SIG-M5 (cell line): ENCODE measurements at places on chromosomes 11 and 22.

DNA sequence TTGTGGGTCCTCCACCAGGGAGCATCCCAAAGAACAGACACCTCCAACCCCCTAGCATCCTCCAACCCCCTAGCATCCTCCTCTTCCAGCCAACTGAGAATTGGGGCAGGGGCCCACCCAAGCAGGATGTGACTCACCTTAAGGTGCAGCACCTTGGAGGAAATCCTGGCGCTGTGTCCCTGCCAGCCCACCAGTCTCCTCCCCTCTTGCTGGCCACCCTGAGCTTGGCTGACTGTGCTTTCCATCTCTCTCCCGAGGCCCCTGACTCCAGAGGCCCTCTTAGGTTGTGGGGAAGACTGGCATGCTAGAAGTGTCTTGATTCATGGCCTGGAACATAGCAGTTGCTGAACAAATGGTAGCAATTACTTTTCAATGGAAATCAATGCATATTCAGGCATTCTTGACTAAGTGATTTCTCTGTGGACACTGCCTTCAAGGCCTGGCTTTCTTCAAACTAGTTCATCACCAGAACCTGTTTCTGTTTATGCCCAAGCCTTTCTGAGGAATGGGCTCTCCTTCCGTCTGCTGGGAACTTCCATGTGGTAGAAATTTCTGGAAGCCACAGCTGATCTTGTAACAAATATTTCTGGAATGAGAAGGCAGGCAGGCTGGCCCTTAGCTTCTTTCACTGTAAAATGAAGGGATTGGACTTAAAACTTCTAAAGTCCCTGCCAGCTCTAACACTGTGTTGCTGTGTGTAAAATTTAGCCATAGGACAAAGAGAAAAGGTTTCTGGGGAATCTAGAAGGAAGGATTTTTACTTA lies 60.5 kb downstream of the CEP164 start:
- DNase-seq, result no peak

DNA sequence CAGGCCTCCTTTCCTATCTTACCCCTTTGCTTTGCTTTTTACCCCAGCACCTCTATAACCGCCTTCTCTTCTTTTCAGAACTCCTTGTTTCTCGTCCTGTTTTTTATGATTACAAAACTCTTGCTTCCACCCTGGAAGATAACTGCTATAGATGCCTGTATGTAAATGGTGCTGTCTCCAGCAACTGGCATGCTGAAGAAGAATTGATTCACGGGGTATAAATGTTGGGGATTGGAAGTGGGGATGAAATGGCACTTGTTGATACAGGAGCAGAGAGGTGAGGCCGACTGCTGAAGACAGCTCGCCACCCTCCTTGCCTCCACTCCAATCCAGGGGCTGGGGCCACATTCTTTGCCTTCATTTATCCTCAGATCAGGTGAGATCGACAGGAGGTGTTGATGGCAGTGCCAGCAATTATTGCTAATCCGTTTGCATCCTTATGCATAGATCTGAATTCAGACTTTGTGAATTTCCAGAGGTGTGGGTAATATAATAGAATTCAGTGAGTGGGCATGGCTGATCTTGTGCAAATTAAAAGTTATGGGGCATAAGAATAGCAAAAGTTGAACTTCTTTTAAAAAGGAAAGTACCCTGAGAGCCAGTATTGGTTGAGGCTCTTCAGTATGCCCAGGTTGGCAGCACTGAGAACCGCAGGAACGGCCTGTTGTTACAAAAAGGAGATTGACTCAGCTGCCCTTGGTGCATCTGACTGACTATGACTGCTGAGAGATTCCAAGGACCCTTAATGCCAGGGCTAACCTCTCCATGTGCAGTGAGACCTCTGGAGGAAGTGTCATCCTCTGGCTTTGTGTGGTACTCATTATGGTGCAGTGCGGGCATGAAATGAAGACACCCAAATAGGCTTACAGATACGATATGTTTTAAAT lies 5.3 kb downstream of the NEAT1 start:
- DNase-seq, result no peak

DNA sequence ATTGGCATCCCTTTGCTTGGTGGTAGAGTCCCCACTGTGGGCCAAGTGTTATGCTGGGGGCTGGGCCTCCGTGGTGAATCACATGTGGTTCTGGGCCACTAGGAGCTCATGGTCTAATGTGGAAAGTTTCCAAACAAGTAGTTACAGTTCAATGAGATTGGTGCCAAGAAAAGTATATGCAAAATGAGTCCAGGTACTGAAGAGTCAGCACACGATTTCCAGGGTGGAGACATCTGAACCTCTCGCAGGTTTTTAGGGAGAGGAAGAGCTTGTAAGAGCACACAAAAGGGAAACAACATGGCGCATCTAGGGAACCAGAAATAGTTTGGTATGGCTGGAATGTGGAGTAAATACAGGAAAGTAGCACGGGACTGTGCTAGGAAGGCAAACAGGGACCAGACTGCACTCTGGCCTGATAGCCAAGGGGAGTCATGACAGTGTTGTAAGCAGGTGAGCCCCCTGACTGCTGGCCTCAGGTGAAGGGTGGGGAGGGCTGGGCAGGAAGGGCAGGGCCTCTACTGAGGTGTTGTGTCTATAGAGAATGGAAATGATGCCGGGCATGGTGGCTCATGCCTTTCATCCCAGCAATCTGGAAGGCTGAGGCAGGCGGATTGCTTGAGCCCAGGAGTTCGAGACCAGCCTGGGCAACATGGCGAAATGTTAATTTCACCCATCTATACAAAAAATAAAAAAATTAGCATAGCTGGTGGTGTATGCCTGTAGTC lies 12.6 kb downstream of the POLR2F start:
- DNase-seq, result no peak

- DNase-seq, result no peak
Observed at GRCh38 chr11:3684129-3684818, 13.1 kb upstream of the CHRNA10 start.

- DNase-seq, result no peak
Observed at GRCh38 chr11:106986261-106986660, 32.0 kb downstream of the GUCY1A2 start.

- no peak for DNase-seq
Observed at GRCh38 chr11:119932828-119933562, 204.0 kb upstream of the NECTIN1 start.

DNA sequence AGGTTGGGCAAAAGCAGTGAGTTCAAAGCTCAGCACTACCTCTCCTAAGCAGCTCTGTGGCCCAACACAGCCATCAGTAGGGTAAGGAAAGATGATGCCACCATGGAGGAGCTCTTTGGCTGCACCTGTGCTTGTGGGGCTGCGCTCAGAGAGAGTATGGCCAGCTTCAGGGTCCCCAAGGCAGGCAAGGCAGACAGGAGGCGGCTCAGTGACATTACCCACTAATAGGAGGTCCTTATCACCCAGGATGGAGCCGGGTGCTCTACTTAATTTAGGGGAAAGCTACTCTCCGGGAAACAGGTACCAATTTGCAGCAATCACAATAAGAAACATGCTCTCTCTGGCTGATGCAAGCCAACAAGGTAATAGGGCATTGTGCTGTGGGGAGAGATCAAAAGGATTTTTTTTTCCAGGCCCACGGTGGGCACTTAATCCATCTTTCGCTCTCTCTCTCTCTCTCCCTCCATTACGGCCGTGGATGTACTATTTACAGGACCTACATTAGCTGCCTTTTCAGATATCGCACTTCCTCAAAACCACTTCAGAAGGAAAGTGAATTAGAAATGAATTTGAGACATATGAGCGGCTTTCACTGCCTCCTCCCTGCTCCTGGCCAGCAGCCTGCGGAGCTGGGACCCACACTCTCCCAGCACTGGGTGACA lies 446.3 kb downstream of the SOX6 start:
- DNase-seq, result no peak

DNA sequence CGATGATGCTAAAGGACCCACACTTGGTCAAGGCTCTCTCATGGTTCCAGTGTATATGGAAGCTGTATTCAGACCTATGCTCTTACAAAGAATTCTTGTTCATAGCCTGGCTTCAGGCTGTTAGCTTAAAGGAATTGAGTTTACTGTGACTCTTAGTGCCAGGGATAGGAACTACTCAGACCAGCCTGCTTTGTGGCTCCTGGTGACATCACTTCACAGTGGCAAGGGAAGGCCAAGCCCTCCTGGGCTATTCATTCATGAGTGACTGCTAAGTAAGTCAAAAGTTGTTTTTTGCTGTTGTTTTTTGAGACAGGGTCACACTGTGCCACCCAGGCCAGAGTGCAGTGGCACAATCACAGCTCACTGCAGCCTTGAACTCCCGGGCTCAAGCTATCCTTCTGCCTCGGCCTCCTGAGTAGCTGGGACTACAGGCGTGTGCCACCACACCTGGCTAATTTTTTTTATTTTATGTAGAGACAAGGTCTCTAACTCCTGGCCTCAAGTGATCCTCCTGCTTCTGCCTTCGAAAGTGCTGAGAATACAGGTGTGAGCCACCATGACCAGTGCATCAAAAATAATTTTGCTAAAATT lies 9.6 kb downstream of the ART5 start:
- no peak for DNase-seq

GRCh38 chr11:92897487-92897886 lies 72.0 kb upstream of the MTNR1B start:
- no peak for DNase-seq

GRCh38 chr11:111719379-111719778 lies 46.8 kb downstream of the PPP2R1B start:
- no peak for DNase-seq

DNA sequence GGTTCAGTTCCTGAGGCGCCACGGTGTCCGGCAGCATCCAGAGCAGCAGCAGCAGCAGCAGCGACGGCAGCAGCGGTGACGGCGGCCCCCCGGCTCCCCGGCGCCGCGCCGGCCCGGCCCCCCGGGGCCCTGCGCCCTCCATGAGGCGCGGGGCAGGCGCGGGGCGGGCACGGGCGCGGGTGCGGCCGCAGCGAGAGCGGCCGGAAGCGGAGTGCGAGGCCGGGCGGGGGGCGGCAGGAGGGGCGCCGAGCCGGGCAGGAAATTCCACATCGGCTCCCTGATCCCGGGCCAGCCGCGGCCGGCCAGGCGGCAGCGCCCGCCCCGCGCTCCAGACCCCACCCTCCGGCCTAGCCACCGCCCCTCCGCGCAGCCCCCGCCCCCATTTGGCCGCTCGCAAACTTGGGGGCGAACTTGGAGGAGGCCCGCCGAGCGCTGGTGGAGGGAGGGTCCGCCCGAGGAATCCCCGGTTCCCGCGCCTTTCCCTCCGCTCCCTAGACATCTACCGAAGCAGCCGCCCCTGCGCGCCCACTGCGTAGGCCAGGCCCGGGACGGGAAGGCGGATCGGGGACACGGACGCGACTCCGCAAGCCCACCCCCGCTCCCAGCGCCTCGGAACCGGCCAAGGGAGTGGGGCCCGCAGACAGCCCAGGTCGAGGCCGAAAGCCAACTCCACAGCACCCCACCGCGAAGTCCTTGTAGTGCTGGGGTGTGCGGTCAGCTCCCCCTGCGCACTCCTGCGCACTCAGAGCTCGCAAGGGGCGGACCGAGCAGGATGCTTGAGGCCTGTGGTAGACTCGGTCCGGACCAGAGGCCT lies at the start of gene SCARF2:
TSS of gene SCARF2 (minus strand) at position 213 of the 814 bp plus-strand sequence. CDS start at position 142, 71 bp downstream.
- DNase-seq, result no peak

DNA sequence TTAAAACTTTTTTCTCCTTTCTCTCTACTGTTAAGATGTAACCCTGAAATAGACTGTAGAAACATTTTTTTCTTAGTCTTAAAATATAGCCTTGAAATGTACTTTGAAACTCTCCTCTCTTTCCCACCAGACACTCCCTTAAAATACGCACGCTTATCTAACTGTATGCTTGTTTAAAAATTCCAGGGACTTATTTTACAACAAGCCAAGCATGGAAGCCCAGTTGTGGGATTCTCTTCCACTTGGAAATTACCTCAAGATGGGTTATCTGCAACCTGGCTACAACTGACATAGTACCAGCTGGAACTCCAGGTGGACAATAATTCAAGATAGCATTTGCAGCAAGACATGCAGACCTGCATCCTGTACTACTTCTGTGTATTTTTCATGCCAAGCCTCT lies 12.1 kb upstream of the CHORDC1 start:
- no peak for DNase-seq

- DNase-seq, result no peak
Observed at GRCh38 chr11:114816791-114817190, 138.5 kb downstream of the NXPE2 start.

DNA sequence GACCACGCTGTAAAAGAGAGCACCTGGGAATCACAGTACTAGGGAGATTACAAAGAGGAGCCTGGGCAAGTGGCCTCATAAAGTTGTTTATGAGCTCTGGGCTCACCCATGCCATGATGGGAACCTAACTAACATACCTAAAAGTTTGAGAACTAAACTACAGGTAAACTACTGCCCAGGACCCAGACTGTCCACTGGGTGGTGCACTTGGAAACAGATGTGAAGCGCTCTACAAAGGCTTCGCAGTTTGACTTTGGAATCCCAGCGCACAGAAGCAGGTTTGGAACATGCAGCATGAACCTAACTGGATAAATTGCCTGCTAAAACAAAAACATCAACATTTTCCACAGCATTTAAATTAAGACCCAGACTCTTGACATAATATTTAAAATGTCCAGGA lies 418.6 kb downstream of the FAM181B start:
- DNase-seq, result no peak

- no peak for DNase-seq
Observed at GRCh38 chr11:62144641-62145255, 20.9 kb downstream of the INCENP start.

DNA sequence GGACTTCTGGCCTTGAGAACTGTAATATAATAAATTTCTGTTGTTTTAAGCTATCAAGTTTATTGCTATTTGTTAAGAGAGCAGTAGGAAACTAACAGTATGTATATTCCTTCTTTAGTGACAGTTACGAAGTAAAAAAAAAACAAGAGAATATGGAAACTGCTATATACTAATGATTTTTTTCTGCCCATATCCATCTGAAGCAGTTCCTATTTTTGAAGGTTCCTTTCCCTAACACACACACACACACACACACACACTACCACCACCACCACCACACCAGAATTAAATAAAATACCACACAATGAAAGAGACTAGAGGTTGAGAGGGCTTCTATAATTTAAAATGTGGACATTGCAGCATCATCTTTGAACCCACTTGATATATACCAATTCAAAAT lies 44.4 kb upstream of the CARD18 start:
- DNase-seq, result no peak

DNA sequence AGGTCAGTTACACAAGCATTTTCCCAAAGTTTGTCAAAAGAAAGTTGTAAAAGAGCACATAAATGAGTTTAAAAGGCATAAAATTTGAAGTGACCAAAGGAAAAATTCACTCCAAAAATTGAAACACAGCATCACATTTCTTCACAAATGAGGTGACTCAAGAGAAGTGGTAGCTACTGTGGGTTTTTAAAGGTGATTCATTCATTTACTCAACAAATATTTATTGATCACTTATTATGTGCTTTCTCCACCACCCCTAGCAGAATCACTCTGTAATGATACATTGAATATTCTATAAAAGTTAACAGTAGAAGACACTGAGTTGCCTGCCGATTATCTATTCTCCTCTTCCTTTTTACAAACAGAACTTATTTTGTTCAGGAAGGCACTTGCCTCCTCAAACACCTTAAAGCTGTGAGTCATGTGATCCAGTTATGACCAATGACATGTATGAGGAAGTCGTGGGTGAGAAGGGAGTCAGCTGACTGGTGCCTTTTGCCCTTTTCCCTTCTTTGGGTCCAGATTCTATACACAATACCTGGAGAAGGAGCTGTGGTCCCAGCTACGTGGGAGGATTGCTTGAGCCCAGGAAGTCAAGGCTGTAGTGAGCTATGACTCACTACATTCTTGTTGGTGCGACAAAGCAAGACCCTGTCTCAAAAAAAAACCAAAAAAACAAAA lies 67.7 kb upstream of the CLNS1A start:
- no peak for DNase-seq
